ENCODE measurements at places on chromosomes 6 and 20. TPM values are rescaled to one million over a fixed set of nuclear protein-coding genes. Genes with fewer than 3 reads are reported as not detected.

Gene FAM184A
- 0.24 TPM for total RNA-seq

Gene RRAGD
- total RNA-seq, result 15.4 TPM

Gene GPSM3
- 1.7 TPM for total RNA-seq

Gene ULBP2
- total RNA-seq, result 11.1 TPM

Gene TBX18
- 0.21 TPM for total RNA-seq

Gene ACTL10
- 2.7 TPM for total RNA-seq

Gene RAET1L
- 2.3 TPM for total RNA-seq

Gene STX11
- 2.2 TPM for total RNA-seq

Gene RCAN2
- not detected for total RNA-seq

Gene OPN5
- total RNA-seq, result not detected

Gene PRPH2
- total RNA-seq, result not detected

Gene CAP2
- total RNA-seq, result 3.2 TPM

Gene HLA-DRB1
- not detected for total RNA-seq

Gene SKIC2
- total RNA-seq, result 48.2 TPM

Gene ZSCAN31
- 9.6 TPM for total RNA-seq

Gene GJA10
- not detected for total RNA-seq

Gene EFCAB8
- not detected for total RNA-seq

Gene HLA-DPA1
- 4.5 TPM for total RNA-seq

Gene MLN
- not detected for total RNA-seq

Gene NKAIN2
- total RNA-seq, result not detected

Gene CAGE1
- total RNA-seq, result not detected

Gene THBD
- 51.6 TPM for total RNA-seq

Gene MRAP2
- 0.21 TPM for total RNA-seq

Gene HAO1
- total RNA-seq, result not detected

Gene MOXD1
- total RNA-seq, result under 0.01 TPM

Gene E2F1
- 0.43 TPM for total RNA-seq

Gene CFAP206
- total RNA-seq, result 0.48 TPM

Gene HLA-DQA1
- total RNA-seq, result not detected
